ENCODE measurements at places on chromosomes 4 and X.

GRCh38 chr4:151743128-151743854, 17.5 kb downstream of the GATB start:
- DNase-seq = no peak

DNA sequence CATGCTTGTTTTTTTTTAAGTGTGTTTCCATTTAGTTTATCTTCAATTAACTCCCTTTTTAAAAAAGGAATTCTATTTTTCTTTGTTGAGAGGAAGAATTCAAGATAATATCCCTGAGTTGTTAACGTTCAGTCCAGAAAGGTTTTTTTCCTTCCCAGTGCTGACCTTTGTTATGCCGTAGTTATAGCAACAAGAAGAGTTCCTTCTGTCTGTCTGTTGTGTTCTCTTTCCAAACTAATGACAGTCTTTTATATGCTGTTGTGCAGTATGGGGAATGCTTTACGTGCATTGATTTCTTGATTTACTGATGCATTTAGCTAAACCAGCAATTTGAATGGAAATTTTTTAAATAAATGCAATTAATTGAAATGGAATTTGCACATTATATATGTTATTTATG, 6.6 kb upstream of the CXXC4 start:
- DNase-seq = no peak

- no peak for DNase-seq
These were observed 773 bp downstream of the PRMT9 start for GRCh38 chr4:147683188-147683591.

DNA sequence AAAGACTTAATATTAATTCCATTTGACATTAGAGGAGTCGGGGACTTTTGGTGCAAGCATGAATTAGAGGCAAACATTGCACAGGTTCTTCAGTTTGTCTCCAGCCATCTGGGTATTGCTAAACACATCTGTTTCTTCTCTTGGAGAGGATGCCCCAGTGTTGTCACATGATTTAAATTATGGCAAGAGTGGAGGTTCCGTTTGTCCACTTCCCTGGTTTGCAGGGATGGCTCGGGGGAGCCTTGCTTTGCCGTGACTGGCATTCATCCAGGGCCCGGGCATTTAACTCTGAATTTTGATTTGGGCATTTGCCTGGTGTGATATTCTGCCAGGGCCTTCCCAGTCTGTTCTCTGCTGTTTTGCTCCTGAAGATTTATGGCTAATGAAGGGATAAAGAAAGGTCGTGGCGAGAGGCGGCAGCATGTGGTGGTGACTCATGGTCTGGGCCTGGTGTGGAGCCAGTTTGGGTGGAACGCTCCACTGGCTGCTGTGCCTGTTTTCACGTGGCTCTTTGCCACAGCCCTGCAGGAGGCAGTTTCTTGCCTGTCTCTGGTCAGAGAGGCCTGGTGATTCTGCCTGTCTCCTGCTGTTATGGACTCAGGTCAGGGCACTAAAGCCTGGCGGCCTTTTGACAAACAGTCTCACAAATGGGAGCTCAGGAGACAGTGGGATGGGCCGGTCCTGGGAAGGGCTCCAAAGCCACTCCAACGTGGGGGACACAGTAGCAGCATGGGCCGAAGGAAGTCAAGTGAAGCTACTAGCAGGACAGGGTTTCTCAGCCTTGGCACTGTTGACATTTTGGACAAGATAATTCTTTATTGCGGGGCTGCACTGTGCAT, 99.4 kb upstream of the PGRMC2 start:
- DNase-seq = no peak

DNA sequence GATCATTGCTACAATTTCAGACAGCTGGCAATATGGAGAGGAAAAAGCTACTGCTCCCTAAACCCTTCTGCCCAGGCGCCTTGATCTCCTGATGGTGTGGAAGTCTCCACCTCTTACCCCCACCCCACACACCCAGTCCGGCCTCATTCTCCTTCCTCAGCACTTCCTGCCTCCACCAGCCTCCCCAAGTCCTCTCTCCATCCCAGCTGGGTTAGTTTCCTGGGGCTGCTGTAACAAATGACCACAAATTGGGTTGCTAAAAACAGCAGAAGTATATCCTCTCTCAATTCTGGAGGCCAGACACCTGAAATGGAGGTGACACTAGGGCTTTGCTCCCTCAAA, 1.1 kb upstream of the CCNQ start:
- DNase-seq = no peak

DNA sequence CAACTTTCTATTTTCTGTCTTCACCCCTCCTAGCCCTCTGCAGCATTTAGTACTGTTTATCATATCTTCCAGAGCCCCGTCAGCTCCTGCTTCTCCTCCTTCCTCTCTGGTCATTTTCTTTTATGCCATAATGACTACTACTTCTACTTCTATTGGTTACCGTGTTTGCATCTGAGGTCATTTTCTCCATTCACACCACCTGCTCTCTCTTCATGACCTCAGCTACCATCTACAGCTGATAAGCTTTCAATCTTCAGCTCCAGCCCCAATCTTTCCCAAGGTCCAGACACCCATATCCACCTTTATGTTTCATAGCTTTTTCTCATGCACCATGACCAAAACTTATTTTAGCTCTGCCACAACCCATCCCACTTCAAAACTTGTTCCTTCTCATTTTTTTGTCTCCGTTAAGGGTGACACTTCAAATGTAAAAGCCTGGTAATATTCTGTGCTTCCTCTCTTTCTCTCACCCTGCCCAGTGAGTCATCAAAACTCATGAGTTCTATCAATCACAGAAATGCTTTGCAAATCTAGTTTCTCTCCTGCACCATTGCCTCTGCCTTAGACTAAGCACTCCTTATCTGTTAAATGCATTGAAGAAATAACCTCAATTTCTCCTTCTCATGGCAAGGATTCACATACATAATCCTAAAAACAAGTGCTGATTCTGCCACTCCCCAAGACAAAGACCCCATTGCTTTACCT, 71.3 kb upstream of the IQCM start:
- DNase-seq = no peak

- DNase-seq = no peak
These were observed 161.2 kb upstream of the AGTR2 start for GRCh38 chrX:116009346-116009745.

DNA sequence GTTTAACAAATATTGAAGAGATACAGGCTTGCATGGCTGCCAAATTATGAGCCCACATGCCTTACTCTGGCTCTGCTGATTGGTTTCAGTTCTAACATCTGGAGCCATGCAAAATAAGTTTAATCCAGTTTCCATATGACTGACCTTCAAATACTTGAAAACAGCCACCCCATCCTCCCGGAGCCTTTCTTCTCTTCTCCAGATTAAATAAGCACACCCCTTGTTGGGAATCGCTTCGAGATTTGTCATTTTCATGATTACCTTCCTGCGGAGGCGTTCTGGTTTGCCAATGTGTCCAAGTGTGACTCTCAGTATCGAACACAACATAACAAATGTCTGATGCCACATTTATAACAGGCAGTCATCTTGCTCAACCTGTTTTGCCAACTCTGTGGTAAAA, 101.6 kb upstream of the JADE1 start:
- DNase-seq = no peak

- DNase-seq = peak; percentile 99
These were observed at the start of gene SLC25A6 for GRCh38 chrX:1391707-1392375. SLC25A6 (minus strand) TSS chrX:1392113; CDS start chrX:1392009, 104 bp downstream.

GRCh38 chr4:43932448-43932847, 516.2 kb downstream of the KCTD8 start:
- DNase-seq = no peak

DNA sequence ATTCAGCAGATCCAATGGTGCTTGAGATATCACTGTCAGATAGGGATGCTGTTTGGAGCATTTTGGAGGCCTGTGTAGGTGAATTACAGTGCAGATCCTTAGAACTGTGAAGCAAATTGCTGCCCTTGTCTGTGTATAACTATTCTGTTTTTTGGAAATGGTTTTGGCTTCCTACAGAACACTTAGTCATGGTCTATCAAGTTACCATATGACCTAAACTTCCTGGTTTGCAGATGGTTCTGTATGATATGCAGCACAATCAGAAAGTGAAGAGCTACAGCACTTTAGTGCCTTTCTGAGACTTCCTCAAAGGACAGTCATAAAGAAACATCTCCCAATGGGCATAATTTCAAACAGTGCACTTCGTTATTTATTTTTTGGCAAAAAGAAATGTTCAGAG, 688.6 kb downstream of the SH3BGRL start:
- no peak for DNase-seq

DNA sequence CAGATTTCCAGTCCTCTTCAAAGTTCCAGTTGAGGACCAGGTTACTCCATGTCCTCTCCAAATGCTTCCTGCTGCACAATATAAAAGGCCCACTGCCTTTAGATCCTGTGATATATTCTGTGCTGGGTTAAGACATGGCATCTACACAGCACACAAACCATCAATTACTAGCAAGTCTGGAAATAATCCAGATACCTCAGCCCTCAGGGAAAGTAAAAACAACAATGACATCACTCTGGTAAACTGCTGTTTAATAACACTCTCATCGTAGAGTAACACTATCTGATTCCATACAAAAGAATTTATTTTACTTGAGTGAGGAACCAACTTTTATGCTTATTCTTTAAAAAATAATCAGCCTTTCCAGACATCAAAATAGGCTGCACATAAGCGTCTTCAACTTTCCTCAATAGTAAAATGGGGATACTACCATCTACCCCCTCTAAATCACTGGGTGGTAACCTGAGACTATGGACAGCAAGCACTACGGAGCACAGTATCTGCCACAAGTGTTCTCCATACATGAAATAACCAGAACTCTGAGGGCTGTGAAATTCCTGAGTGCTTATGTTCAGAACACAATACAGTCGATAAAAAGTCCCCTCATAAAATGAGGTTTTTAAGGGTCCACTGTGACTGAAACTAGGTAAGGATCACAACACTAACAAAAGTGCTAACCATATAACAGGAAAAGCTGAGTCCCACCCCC, 53.4 kb downstream of the ABCG2 start:
- no peak for DNase-seq

DNA sequence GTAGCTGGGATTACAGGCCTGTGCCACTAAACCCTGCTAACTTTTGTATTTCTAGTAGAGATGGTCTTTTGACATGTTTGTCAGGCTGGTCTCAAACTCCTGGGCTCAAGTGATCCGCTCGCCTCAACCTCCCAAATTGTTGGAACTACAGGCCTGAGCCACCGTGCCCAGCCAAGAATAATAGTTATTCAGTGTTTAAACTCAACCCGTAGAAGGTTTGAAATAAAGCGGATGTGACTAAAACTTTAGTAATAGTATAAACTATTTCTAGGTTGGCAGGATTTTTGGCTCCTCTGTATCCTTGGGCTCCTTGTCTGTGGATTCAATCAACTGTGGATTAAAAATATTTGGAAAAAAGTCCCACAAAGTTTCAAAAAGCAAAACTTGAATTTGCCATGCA, 37.8 kb downstream of the PCDH10 start:
- DNase-seq = no peak

- DNase-seq = no peak
These were observed 1.6 kb downstream of the SLC10A6 start for GRCh38 chr4:86847571-86847970.

DNA sequence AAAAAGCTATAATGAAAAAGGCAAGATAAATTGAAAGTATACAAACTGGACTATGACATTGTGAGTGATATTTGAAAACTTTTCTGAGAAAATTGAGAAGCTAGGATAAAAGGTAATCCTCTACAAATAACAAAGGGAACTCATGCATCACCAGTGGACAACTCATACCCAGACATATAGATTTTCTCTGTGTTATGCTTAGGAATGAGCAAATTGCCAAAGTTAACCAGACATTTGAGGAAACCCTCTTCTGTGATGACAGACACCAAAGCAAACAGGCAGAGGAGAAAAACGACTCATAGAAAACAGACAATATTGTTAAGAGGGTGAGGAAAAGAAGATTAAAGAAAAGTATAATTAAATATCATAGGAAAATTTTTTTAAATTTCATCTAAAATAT, 186.5 kb downstream of the MAB21L2 start:
- DNase-seq = no peak

DNA sequence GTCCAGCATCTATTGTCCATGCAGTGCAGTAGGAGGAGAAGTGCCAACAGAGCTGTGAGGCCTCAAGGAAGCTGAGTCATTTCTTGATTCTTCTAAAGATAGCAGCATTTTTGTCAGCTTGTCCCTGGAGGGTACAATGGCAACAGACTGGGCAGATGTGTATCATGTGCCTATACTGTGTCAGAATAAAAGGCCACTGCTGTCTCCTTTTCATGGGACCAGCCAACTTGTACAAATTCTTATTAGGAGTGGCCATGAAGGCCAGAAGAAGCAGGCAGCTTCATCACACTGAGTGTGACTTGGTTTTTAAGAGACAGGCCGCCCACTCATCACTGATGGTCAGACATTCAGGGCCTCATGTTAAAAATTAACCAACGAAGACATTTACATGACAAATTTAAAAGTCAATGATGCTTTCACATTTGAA, 185.0 kb upstream of the FAM241A start:
- no peak for DNase-seq

- no peak for DNase-seq
These were observed 1106.4 kb downstream of the NLGN4X start for GRCh38 chrX:5122181-5122678.

DNA sequence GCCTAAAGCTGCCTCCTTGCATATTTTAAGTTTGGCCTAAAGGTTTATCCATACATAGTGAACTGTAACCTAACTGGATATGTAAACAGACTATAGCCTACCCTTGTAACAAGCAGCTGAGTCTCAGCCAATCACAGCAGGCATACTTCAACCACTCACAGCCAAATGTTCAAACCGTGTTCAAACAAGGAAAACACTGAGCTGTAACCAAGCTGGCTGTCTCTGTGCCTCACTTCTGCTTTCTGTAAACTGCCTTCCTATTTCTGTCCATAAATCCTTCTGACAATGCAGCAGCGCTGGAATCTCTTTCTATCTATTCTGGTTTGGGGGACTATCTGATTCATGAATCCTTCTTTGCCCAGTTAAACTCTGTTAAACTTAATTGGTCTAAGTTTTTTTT, 16.4 kb downstream of the DSPP start:
- no peak for DNase-seq

GRCh38 chrX:18010253-18010652, 149.2 kb upstream of the RAI2 start:
- no peak for DNase-seq

DNA sequence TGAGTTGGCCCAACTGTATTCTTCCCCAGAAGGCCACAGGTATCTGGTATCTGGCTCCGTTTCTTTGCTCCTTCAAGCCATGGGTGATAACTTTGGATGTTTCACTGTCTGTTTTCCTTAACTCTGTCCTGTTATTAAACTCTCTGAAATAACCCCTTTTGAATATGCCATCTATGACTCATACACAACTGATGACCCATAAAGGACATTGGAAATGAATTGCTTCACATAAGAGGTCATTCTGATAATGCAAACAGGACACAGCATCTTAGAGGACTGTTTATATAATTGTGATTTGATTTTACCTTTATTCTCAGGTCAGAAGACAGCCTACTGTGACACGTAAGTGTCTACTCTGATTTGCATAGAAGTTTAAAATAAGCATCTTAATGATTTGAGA, 227.7 kb downstream of the VEGFC start:
- DNase-seq = no peak

- no peak for DNase-seq
These were observed 69.6 kb downstream of the WNK3 start for GRCh38 chrX:54288277-54288676.

GRCh38 chrX:51889851-51890250, 3.6 kb upstream of the MAGED1 start:
- DNase-seq = no peak

GRCh38 chrX:39022106-39022505, 220.8 kb downstream of the MID1IP1 start:
- no peak for DNase-seq

All from stimulated activated CD8-positive, alpha-beta memory T cell treated with anti-CD3 and anti-CD28 coated beads, Interleukin-12 subunit alpha, Interleukin-12 subunit beta, amount 100 ng/mL, for 4 hours (primary cell).